ENCODE measurements at places on chromosomes 6 and 20.

DNA sequence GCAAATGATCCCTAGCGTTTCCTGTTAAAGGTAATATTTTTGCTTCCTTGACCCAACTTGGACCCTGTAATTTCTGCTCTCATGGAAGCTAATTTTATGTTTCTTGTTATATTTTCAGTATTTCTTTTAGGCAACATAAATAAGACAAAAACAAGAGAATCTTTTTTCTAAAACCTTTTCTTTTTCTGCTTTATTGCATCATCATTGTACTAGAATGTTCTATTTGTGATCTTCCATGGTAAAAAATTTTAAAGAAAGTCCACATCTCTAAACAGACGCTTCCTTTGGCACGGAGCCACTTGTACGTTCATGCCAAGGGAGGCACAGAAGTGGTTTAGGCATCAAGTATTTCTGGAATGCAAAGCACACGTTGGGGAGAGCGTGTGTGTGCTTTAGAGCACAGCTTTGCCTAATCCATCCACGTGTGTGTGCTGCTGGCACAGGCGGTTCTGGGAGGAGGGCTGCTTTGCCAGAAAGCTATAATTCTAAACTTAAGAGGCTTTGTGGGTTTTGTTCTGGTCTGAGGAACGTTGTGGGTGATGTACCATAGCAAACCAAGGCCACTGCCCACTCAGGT, 98.3 kb downstream of the SASH1 start:
- DNase-seq, result peak; percentile 73

DNA sequence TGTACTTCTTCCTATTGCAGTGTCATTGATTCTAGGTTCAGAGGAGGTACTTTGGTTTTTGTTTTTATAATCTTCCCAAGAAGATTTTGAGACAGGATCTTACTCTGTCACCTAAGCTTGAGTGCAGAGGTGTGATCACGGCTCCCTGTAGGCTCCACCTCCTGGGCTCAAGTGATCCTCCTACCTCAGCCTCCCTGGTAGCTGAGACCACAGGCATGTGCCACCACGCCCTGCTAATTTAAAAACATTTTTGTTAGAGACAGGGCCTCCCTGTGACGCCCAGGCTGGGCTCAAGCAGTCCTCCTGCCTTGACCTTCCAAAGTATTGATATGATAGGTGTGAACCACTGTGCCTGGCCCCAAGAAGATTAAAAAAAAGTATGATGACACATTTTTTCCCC, 3.4 kb upstream of the SLC17A5 start:
- no peak for DNase-seq

DNA sequence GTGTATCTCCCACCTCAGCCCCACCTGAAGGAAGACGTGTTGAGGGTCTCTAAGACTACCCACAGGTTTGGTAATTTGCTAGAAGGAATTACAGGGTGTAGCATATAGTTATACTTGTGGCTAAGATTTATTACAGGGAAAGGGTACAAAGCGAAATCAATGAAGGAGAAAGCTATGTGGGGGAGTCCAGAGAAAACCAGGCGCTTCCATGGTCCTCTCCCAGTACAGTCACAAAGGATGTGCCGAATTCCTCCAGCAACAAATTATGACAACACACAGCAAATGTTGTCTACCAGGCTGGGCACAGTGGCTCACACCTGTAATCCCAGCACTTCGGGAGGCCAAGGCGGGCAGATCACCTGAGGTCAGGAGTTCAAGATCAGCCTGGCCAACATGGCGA, 64.1 kb upstream of the TGM3 start:
- no peak for DNase-seq

DNA sequence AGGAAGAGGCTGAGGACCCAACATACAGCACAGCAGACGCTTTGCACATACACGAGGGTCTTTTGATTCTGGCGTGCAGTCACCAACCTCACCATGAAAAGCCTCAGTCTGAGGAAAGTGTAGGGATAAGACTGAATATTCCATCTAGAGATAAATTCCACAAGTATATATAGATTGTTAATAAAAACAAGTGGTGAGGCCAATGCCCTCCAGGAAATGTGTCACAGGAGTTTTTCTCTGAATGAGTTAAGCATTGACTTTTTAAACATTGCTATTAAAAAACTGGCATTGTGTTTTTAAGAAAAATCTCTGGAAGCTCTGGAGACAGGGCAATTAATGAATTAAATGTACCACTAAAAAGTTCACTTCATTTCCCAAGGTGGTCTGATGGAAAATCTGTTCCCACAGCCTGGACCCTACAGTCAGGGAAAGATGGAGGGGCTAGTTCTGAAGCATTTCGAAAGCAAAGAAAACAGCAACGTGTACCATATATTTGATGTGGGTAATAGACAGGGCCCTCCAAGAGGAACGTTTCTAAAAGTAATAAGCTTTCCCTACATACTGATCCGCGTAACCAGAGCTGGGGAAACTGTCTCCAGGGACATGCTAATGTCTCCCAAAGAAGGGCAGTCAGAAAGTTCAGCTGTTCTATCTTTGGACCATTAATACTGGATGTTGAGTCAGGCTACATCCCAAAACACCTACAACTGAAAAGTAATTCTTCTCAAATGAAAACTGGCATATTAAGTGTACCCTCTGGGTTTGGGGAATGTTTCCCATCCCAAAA, 301.1 kb downstream of the FOXC1 start:
- DNase-seq, result no peak

DNA sequence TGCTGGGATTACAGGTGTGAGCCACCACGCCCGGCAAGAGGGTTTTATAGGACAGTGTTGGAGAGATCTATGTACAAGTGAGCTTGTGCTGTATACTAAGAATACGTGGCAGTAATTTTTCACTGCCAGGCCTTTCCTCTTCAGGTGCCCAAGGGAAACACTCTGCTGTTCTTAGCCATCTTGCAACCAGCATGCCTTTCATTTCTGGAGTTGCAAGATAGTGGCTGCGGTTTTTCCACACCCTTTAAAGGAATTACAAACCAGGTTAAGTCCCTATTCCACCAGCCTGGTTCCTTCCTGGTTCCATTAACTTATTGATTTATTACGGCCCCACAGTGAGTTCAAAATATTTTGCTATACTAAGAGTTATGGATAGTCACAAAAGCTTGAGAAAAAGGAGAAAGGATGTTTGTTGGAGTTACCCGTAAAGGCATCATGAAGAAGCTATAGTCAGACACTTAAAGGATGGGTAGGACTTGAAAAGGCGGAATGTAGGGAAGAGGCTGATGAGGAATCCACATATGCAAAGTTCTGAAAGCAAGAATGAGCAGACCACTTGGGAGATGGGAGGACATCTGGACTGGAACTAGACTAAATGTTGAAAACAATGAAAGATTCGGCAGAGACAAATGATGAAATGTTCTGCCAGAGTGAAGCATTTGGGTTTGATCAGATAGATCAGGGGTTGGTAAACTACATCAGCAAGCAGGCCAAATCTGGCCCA, 61.4 kb upstream of the ASIP start:
- DNase-seq, result no peak

DNA sequence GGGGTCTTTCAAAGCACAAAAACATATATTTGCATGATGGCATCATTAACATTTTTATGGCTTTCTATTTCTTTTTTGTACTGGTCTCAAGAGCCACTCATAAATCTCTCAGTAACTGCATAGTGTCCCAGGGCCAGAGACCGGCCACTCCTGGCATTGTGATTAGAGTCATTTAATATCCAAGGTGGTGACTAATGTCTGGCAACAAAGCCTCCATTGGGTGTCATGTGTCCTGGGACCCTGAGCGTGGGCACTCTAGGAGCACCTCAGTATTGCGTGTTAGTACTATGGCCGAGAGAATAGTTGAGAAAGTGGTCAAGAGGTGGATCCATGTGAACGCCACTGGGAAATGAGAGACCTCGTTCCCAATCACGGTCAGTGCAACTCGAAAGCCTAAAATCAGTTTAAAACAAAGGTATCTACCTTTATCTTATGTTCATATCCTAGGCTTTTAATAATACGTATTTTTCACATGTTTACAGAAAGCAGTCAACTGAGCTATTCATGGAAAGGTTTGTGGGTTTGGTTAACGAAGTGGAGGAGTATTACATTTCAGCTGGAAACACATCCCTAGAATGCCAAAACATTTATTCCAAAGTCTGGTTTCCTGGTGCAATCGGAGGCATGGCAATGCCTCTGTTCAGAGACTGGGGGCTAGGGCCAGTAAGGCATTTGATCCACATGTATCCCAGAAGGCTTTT, 2.7 kb upstream of the ESR1 start:
- no peak for DNase-seq

- no peak for DNase-seq
Measured at GRCh38 chr6:135657207-135657606, 159.7 kb upstream of the AHI1 start.

- no peak for DNase-seq
Measured at GRCh38 chr6:155493694-155494143, 38.1 kb upstream of the NOX3 start.

DNA sequence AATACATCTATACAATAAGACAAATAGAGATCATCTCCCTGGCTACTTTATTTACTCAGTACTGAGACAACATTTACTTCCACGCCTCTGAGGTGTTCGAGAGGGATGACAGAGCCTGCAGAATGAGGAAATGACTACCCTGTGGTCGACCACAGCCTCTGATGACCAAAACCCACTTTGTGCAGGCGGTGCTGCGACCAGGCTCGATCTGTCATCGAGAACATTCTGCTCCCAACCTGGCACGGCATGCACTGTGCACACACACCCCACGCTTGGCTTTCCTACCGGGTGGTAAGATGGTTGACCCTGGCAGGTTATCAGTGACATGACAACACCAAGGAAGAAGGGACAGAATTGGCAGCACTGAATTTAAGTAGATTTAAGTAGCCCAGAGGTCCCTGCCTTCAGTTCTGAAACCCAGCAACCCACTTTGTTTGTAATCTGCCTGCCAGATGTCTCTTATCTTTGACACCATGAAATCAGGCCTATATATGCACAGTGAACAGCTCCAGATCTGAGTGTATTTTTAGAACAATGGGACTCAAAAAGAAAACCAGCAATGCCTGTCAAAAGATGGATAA, 42.6 kb downstream of the TTI1 start:
- peak; percentile 61 for DNase-seq

- no peak for DNase-seq
Measured at GRCh38 chr6:139173172-139173571, 38.3 kb downstream of the HECA start.

DNA sequence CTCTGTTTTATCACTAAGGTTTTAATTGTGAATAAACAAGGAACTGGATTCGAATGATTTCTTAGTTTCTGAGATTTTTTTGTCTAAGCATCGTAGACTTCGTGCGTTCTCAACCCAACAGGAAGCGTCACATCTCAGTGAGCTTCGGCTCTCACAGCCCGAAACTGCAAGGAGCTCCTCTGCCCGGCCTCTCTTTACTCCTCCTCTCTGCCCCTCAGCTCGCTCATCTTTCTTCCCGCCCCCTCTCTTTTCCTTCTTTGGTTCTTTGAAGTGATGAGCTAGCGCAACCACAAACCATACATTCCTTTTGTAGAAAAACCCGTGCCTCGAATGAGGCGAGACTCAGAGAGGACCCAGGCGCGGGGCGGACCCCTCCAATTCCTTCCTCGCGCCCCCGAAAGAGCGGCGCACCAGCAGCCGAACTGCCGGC, 480 bp upstream of the NT5E start:
- DNase-seq, result no peak

GRCh38 chr20:24657196-24657595, 187.8 kb downstream of the SYNDIG1 start:
- no peak for DNase-seq

DNA sequence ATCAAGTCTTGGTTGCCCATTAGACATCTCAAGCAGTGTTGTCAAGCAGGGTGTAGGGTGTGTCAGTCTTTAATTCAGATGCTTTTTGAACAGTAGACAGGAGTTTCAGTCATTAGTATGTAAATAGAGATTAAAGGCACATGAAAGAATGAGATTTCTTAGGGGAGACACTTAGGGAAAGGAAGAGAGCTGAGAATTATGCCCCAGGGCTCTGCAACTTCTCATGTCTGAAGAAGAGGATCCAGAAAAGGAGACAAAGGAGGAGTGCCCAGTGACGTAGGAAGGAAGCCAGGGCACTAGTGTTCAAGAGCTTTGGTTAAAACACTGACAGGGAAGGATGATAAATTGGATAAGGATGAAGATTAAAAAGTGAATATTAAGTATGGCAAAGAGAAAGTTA, 569.7 kb downstream of the NKAIN2 start:
- DNase-seq, result no peak

GRCh38 chr20:52179331-52180179, 12.0 kb downstream of the ZFP64 start:
- DNase-seq, result no peak

DNA sequence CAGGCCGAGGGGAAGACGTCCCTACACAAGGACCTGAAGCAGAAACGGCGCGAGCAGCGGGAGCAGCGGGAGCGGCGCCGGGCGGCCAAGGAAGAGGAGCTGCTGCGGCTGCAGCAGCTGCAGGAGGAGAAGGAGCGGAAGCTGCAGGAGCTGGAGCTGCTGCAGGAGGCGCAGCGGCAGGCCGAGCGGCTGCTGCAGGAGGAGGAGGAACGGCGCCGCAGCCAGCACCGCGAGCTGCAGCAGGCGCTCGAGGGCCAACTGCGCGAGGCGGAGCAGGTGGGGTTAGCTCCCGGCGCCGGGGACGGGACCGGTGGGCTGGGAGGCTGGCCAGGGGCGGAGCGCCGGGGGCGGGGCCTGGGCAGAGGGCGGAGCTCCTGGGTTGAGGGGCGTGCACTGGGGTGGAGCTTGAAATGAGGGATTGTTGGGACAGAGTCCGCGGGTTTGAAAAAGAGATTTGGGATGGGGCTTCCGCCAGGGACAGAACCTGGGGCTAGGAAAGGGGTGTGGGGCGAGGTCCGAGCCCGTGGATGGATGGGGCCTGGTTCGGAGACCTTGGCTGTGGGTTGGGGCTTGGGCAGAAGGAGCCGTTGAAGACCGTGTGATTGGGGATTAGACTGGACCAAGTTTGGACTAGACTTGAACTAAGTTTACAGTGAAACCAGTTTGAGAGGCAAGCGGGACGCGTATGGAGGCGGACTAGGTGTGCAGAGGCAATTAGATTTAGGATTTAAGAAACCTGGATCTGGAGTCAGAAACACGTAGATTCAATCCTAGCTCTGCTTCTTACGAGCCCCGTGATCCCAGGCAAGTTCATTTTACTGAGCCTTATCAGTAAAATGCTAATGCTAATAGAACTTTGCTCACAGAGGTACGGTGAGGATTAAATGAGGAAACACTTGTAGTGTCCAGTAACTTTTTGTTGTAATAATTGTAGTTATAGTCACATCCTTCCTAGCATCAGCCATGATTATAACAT, 20.9 kb downstream of the DEF6 start:
- DNase-seq, result no peak

DNA sequence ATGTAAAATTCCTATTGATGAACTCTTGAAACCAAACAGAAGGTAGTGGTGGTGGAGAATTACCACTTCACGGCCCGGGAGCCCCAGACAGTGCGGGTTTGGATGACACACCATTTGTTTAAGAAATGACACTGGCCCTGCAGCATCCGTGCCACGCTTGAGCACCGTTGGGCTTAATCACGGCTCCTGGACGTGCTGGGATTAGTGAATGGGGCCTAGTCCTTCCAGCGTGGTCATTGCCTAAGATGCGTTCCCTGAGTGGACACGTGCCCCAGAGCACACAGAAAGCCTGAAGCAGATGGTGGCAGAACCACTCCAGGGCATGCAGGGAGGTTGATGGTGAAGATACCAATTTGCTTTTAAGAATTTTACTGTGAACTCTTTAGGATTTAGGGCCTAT, 14.5 kb downstream of the STX16 start:
- no peak for DNase-seq

GRCh38 chr20:62240020-62240685, 1.8 kb downstream of the OSBPL2 start:
- DNase-seq, result no peak

Measured in breast epithelium (tissue), 4 donors.